Stimulated activated CD8-positive, alpha-beta memory T cell treated with anti-CD3 and anti-CD28 coated beads, Interleukin-4, amount 100 ng/mL, for 1 hour (primary cell): ENCODE measurements at places on chromosomes 11 and 22.

- DNase-seq: no peak
Measured at GRCh38 chr22:50114221-50115021, 24.6 kb downstream of the MOV10L1 start.

DNA sequence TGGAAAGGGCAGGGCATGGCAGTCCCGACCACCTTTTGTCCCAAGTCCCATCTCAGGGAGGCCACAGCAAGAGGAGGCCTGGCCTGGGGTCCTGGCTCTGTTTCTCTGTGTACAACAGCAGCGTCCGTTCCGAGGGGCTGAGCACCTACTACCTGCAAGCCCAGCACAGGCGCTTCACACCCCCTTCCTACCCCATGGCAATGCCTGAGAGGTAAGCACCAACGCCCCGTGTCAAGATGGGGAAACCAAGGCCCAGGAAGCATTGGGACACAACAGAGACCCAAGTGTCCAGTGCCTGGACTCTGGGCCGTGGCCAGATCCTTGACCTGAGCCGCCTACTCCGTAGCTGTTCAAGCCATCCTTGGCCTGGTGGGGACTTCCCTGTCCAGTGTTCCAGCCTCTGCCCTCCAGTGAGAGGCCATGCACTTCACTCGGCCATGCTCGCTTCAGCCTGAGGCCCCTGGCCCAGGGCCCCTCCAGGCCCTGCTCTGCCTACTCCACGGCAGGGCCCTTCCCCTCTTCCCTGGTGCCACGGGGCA, 14.3 kb upstream of the TCF20 start:
- no peak for DNase-seq

DNA sequence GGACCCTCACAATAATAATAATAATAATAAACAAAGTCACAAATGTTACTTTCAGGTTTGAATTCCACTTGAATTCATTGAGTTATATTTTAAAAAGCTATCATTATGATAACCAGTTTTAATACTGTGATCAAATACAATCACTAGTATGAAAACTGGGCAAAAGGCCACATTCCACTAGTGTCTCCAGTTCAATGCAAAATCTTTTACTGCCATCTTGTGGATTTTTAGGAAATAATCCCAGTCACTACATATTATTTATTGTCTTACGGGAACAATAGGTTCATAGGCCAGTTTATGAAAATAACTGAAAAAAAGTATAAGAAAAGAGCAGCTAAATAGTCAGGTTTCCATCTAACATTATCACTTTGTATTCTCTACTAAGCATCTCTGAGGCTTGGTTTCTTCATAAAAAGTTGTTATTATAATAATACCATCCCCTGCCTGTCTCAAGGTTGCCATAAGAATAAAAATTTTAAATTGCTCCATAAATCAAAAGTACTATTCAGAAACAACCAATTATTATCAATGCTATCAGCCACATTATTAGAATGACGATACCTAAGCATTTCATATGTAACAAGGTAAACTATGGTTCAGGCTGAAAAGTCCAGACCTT, 533.9 kb upstream of the CCDC90B start:
- no peak for DNase-seq

- DNase-seq: no peak
Measured at GRCh38 chr11:19539861-19540260, 172.8 kb upstream of the NAV2 start.

- no peak for DNase-seq
Measured at GRCh38 chr11:71433648-71434450, 14.3 kb downstream of the DHCR7 start.

GRCh38 chr22:18013436-18013835, 10.9 kb downstream of the MICAL3 start:
- DNase-seq: no peak
